ENCODE measurements at places on chromosomes 3 and 15.

GRCh38 chr3:194206320-194206719, 70.4 kb downstream of the HES1 start:
- no peak for DNase-seq

DNA sequence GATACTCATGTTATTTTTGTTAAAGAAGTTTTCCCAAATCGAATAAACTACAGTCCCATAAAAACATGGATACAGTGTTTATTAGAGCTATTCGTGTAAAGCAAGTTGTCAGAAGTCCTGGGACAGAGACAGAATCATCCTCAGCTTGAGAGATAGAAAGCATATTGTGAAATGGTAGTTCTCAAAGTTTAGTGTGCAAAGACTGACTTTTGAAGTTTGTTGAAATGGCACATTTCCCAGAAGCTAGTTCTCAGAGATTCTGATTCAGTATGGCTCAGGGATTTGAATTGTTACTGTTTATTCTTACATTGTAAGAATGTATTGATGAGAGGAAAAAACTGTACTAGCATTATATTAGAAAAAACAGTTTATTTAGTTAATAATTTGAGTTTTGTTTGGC, 22.1 kb downstream of the GABRR3 start:
- DNase-seq: no peak

DNA sequence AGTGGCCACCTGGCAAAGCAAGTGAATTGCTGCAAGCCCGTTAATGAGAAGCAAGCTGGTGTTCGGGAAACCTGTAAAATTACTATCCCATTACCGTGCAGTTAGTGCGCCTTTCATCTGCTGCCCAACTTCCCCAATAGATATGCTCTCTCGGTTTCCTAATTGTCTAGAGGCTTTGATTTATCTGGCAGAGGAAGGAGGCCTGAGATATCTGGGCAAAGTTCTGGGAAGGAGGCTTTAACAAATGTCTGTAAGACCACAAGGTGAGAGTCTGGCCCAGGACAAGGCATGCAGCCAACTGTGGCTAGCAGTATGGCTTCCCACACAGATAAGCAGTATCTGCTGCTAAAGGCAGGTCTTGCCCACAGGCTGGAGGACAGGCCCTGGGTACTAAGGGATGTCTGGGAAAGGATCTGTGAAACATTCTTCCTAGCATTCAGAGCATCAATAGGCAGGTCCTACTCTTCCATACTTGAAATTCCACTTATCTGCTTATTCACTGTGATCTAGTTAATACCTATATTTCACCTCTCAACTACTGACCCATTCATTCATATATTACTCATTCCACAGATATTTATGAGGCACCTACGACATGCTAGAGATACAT, 130.0 kb upstream of the SLC2A2 start:
- no peak for DNase-seq

GRCh38 chr15:89662893-89663626, 7.8 kb upstream of the KIF7 start:
- no peak for DNase-seq

DNA sequence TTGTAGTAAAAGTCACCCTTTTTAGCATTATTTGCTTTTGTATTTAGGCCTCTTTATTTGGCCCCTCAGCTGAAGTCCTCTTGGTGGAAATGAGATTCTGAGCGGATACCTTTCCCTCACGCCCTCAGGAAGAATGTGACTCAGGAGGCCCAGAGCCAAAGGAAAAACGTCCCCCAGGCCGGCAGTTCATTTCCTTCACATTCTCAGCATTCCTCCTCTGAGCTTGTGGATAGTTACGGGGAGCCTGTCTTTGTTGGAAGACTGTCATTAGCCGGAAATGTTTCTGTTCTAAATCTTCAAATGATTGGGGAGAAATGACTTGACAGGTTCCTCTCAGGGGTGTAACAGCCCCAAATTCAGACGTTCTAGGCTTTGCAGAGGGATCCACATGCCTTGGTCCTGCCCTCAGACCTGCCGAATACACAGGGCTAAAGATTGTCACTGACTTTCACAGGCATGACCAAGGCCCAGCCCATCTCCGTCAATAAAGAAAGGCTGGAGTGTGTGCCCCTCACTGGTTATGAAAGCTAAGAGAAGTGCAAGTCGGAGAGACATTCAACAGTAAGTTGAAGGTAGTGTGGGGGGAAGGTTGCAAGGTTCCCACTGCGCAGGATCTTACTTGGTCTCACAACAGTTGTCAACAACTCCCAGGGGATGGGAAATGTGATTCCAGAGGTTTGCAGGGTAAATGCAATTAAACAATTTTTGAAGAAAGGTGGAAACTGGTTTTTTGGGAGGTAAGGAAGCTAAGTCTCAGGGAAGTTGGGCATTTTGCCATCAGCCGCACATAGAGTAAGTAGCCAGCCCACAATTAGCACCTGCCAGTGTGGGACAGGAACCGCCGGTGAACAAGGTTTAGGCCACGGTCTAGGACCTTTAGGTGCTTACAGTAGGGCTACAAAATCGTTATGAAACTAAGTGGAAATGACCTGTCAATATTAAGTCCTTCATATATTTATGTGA, 39.7 kb upstream of the MYZAP start:
- DNase-seq: no peak

GRCh38 chr15:67296188-67296587, 41.6 kb downstream of the IQCH start:
- DNase-seq: no peak

DNA sequence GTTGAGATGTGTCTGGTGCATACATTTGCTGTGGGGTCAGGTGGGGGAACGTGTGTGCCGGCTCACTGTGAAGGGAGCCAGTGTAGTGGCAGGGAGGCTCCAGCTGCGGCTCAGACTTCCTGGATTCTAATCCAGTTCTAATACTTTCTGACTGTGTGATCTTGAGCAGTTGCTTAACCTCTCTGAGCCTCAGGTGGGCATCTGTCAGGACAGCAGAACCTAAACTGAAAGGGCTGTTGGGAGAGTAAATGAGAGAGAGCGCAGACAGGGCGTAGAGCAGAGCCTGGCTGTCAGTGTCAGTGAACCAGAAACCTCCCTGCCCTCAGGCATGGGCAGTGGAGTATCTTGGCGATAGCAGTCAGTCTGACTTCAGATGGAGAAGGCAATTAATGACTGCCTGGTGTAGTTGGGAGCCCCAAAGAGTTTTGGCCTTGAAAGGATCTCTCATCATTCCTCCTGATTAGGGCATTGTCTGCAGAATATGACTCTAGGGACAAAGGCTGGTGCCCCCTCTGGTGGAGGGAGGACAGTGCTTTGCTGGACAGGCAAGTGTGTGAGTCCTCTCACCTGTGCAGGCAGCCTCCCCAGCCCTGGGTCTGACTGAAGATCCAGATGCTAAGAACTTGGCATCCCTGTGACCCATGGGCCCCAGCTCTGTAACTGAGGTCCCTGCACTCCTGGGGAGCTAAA, 9.6 kb downstream of the KBTBD13 start:
- no peak for DNase-seq
